Urinary bladder (tissue), 4 donors: ENCODE measurements at places on chromosomes 3 and 15. TPM values are rescaled to one million over a fixed set of nuclear protein-coding genes. Genes with fewer than 3 reads are reported as not detected.
A peak's percentile ranks its signal among the peaks of the same experiment; 100 is the strongest.

The ARRDC4 gene
- total RNA-seq = 36.7 TPM

DNA sequence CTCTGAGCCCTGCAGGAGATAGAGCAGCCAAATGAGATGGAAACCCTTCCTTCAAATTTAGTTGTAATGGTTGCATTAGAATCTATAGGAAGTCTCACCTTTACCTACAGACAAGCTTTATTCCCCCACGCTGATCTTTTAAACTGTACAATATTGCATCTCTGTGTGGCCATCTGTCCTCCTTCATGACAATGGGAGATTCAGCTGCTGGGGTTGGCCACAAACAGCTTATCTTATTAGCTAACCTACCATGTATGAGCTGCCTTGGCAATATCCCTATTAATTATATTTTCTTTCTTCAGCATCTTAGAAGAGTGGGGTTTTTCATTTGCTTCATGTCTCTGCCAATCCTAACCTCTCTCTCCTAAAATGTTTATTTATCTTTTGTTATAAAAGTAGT, 238.7 kb upstream of the NR2E3 start:
- no peak for DNase-seq

- DNase-seq = no peak
Measured at GRCh38 chr3:182305881-182306665, 487.2 kb upstream of the ATP11B start.

GRCh38 chr3:160618363-160618762, 53.0 kb upstream of the KPNA4 start:
- peak; percentile 3 for DNase-seq

GRCh38 chr3:17129556-17129955, 244.8 kb downstream of the PLCL2 start:
- DNase-seq = no peak

DNA sequence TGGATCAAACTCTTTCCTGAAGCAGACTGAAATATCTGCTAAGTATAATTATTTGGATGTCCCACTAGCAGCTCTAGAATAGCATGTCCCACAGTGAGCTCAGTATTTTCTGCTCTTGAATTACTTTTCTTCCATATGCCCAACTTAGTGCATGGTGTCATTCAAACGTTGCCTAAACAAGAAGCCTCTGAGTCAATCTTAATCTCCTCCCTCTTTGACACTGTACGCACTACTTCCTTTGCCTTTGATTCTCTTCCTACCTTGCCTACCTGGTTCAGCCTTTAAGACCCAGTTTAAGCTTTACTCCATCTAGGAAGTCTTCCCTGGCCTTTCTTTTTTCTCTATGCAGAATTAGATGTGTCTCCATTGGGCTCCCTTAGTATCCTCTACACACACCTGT, 54.5 kb downstream of the SEC22A start:
- no peak for DNase-seq

The XCR1 gene
- total RNA-seq = 1.0 TPM

The LIPC gene
- 1.2 TPM for total RNA-seq

- no peak for DNase-seq
Measured at GRCh38 chr3:64353226-64353625, 128.0 kb upstream of the PRICKLE2 start.

DNA sequence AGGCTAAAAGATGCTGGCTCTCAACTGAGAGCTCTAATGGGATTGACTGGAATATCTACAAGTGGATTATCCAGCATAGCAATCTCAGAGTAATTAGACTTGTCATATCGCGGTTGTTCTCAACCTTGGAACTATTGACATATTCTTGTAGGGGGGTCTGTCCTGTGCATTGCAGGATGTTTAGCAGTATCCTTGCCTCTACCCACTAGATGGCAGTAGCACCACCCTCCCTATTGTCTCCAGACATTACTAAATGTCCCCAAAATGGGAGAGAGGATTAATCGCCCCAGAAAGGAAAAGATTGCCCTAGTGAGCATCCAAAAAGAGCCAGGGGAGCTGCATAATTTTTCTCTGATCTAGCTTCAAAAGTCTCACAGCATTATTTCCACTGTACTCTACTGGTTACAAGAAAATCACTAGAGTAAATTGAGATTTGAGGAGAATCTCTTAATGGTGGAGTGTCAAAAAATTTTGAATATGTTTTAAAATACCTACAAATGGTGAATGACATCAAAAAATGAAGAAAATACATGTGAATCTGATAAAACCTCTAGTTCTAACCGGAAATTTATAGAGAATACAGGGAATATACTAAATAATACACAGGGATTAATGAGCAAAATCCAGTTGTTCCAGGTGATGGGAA, 388.2 kb upstream of the AGTR1 start:
- no peak for DNase-seq

- DNase-seq = no peak
Measured at GRCh38 chr3:9861201-9861600, 17.4 kb upstream of the RPUSD3 start.

- DNase-seq = no peak
Measured at GRCh38 chr3:12681943-12682390, 18.1 kb upstream of the RAF1 start.

- no peak for DNase-seq
Measured at GRCh38 chr15:83746231-83746630, 92.3 kb downstream of the ADAMTSL3 start.

GRCh38 chr15:97522347-97522746, 438.2 kb upstream of the ARRDC4 start:
- no peak for DNase-seq

DNA sequence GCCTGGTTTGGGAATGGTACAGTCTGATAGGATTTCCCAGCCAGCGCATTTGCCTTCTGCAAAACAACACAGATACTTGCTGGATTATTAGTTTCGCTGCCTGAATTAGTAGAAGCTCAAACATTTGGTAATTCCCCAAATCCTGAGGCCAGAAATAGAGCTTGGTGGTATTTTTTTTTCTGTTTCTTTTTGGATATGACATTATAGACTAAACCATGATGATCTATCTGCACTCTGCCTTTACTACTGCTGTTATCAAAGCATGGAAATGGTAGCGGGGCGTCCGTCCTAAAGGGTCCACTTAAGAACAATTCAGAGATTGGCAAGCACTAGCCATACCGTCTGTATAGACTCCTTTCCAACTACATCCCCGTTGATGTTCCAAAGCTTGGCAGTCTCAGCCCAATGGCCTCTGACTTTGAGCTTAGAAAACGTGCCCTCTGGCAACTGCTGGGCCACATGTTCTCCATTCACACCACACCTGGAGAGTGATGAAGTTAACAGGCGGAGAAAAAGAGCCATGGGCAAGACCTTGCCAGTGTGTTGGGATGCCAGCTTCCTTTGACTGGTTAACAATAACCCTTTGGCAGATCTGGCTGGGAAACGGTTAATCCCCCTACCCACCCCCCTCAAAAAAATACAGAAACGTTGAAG, 241.0 kb upstream of the NR2F2 start:
- DNase-seq = no peak

The DET1 gene
- 16.7 TPM for total RNA-seq

DNA sequence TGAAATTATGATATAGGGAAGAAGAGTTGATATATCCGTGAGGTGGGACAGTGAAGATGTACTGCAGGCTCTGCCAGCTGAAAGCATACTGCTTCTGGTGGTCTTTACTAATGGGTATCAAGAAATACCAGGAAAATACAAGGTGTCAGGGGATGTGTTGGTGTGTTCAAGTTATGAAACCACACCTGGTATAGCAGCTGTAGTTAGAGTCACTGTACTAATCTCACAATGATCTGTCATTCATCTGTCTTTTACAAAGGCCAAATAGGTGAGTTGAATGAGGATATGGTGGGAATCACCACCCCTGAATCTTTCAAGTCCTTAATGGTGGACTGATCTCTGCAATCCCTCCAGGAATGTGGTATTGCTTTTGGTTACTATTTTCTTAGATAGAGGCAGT, 152.7 kb downstream of the NFKBIZ start:
- DNase-seq = no peak

DNA sequence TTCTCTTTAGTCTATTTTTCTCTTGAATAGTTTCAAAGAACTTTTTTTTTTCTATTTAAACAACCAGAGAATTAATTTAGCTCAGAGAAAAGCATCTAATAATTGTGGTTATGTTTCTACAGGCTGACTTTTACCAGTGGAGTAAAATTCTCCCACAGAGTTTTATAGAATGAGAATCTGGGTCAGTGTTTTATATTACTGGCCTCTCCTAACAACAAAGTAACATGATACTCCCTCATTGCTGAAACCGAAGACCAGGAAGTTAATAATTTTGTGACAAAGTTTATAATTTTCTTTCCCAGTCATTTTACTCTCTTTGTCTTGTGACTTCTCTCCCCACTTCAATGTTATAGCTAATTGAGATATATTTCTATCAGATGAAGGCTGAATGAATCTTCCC, 946.9 kb downstream of the EPHA3 start:
- no peak for DNase-seq

- no peak for DNase-seq
Measured at GRCh38 chr3:59313365-59313764, 263.5 kb upstream of the CFAP20DC start.

DNA sequence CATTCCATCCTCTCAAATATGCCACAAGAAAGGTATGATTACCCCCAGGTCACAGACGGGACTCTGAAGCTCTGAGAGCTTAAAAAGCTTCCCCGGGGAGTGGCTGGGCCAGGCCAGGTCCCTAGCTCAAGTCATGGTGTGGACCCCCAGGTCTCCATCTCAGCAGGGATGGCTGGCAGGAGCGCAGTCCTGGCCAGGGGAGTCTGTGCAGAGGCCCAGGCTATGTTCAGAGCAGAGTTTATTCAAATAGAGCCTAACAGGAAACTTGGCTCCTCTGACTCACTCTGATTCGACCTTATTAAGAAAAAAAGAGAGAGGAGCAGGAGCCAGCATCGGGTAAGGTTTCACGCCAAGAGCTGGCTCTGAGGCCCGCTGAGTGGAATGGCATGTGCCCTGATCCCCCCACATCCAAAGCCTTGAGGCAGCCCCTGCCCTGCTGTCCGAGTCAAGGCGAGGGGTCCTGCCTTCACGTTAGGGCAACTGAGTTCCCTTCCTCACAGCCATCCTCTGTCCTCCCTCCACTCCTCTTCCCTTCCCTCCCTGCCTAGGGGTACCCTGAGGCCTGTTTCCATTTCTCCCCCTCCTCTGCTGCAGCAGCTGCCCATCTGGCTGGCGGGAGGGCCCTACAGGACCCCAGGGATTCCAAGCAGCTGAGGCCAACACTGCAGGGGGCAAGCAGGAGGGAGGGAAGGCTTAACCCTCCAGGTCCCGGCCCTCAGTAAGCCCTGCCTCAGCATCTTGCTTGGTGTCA, 1.9 kb upstream of the LOXL1 start:
- no peak for DNase-seq

DNA sequence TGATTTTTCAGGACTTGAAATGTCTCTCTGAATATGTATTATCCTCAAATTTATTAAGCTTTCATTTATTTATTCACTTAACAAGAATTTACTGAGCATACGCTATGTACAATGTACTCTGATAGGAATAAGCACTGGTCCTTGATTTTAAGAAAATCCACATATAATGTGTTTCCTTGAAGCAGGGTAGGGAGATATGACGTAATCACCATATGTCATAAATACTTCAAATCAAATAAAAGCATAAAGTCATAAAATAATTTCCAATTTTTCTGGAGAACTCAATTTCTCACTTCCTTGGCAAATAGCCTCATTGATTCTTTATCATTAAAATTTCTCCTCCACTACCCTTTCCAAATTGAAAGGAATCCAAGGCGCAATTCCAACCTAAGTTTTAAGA, 177.8 kb upstream of the GAP43 start:
- no peak for DNase-seq

DNA sequence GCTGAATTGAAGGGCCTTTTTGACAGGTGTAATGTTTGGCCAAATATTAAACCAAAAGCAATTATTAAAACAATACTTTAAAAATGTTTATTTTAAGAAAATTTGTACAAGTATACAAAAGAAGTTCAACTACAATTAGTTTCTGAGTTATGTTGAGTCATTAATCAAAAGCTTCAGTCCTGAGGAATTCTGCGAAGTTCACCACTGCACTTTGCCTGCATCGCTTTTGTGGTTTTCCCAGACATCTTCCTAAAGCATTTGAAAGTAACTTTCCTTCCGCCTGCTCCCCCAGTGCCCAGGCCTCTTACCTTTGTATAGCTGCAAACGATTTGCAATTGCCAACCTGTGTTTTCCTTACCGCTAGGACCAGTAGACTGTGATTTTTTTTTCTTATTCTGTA, 69.5 kb downstream of the KCNAB1 start:
- no peak for DNase-seq

DNA sequence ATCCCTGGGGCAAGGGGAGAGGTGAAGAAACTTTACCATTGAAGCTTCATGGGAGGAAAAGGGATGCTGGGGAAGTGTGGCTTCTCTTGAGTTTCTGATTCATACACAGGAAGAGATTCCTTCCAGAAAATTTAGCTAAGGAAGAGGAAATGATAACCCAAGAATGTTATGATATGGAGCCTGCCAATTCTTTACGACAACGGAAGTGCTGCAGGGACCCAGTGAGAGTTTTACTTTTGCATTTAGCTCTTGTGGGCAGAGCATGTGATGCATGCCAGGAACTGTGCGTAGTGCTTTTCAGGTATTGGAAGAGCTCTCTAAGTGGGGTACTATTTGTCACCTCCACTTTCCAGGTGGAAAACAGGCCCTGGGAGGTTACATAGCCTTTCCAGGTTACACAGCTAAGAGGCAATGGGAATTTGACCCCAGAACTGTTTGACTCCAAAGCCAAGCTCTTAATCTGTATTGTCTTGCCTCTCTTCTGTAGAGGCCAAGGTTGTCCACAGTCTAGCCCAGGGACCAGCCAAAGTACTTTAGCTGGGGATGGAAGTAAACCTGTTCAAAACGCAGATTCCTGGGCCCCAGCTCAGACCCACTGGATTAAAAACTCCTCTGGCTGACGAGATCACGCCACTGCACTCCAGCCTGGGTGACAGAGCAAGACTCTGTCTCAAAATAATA, 23.0 kb downstream of the CMTM7 start:
- DNase-seq = no peak

The CACNA1D gene
- total RNA-seq = 23.5 TPM

The NR2E3 gene
- total RNA-seq = 2.3 TPM

DNA sequence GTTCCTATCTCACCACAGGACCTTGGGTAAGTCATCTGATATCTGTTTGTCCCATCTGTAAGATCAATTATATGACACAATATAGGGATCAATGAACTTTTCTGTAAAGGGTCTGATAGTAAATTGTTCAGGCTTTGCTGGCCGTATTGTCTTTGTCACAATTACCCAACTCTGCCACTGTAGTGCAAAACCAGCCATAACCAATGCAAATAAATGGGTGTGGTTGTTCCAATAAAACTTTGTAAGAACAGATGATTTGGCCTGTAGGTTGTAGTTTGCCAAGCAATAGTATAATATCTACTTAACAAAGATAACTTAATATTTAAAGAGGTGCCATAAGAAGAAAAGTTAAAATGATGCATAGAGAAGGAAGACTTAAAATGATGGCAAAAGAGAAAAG, 210.8 kb downstream of the VPS13C start:
- no peak for DNase-seq

GRCh38 chr15:40511093-40511471, 40.3 kb downstream of the CHST14 start:
- no peak for DNase-seq

The IL1RAP gene
- 21.7 TPM for total RNA-seq

DNA sequence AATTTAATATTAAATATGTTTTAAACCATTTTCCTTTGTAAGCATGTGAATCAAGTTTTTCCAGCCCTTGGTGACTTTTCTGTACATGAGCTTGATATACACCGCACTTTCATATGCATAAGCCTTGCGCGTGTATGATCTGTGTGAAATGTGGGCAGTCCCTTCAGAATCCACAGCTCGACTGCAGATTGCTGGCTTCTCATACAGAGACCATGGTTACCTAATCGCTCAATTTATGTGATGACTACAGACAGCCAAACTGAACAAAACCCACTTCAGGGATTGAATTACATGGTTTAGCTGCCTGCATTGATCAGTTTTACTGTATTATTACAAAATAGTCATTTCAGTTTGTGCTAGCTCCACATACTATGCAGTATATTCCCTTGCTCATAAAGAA, 212.3 kb upstream of the NECTIN3 start:
- no peak for DNase-seq
